ENCODE measurements at places on chromosomes 3 and 15.

DNA sequence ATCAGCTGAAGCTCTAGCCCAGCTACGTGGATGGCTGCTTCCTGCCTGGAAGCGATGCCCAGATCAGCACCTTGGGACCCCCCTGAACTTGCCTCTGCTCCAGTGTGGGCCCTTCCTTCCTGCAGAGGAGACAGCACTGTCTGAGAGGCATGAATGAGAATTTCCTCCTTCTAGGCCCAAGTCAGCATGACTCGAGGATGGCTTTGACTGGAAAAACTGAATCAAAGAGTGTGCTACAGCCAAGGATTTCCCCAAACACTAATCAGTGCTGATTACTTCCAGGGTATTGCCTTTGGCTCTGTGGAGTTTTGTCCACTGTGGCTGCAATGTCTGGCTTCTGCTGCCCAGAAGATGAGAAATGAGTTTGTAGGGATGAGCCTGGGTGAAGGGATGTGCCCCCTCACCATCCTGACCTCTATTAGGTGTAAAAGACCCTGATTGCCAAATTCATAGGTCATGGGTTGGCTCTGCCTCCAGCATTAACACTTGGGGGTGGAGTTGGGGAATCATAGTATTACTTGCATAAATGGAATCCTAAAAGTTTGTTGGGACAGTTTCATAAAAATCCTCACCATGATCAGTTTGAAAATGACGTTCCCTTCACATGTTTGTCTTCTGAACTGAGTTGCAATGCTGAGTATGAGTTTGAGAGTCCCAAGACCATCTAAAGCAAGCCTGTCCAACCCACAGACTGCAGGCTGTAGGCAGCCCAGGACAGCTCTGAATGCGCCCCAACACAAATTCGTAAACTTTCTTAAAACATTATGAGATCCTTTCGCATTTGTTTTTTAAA lies 36.7 kb downstream of the FLNB start:
- no peak for DNase-seq

GRCh38 chr3:81443457-81443782 lies 318.0 kb downstream of the GBE1 start:
- no peak for DNase-seq

DNA sequence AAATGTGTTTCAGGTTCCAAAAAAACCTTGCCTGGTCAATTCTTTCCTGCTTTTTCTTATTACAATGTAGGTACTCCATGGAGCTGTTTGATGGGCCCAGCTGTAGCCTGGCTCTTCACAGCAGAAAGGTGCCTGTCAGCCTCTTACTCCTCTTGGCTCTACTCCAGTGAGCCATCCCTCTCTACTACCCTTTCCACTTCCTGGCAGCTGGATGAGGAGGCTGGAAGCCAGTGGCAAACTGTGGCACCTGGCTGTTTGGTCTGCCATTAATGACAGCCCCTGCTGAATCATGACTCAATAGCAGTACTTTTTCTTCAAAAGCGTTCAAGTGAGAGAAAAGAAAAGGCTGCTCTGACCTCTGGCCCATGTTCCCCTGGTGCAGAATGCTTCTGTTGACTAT lies 618.1 kb downstream of the PYDC2 start:
- no peak for DNase-seq

- DNase-seq: no peak
These were observed 99.3 kb upstream of the PRR20G start for GRCh38 chr3:127387119-127387518.

DNA sequence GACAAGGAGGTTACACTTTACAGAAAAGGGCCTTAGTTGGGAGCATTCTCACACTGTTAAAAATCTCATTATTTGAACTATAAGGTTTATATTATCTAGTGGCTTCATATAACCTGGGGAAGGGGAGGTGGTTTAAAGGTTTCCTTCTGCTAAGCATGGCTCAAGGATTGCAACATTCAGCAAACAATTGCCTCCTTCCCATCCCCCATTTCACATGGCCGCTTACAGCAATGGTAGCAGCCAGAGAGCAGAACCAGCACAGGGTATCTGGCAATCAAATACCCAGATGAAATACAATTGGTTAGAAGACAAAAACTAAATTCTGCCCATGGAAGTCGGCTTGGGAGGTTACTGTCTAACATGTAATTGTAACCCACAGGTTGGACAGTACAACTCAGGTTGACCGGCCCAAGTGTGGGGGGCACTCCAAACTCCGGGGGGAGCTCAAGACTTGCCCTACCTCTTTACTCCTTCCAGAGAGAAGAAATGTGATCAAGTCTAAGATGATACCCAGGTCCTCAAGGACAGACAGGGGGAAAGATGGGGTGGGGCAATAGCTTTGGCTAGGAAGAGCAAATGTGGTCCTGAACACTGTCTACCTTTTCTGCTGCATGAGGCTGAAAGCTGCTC lies 15.5 kb downstream of the ETV5 start:
- DNase-seq: no peak

GRCh38 chr3:39148435-39149058 lies 4.8 kb downstream of the CSRNP1 start:
- no peak for DNase-seq

DNA sequence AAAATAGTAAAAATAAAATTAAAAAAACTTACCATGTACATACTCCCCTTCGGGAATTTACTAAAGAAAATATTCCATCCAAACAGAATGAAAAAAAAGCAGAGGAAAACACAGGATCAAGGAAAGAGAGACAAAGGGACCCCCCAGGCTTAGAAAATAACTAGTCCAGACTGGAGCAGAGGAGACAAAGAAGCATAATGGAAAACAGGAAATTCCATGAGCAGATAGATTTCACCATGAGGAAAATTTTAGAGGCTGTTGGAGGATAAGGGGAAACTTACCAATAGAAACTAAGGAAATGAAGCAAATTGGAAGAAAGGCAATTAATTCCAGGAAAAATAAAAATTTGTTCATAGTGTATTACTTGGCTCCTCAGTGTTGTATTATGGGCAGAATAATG lies 36.7 kb downstream of the SLC27A2 start:
- no peak for DNase-seq

All from right kidney (tissue), 9 donors.